CD4-positive, alpha-beta T cell treated with Interleukin-2 at 100 ng/mL for 4 hours (primary cell): ENCODE measurements at places on chromosomes 4 and X.

- no peak for DNase-seq
These were observed 37.7 kb downstream of the ARHGAP24 start for GRCh38 chr4:85512446-85513205.

GRCh38 chr4:122900314-122900713 lies 22.1 kb downstream of the NUDT6 start:
- no peak for DNase-seq

GRCh38 chr4:138199568-138200235 lies 42.4 kb downstream of the SLC7A11 start:
- no peak for DNase-seq

GRCh38 chrX:13094828-13095341 lies 50.5 kb upstream of the FAM9C start:
- DNase-seq, result no peak

GRCh38 chr4:142671516-142671915 lies 174.6 kb downstream of the INPP4B start:
- no peak for DNase-seq
